Esophagus squamous epithelium (tissue), 5 donors: ENCODE measurements at places on chromosomes 12 and 14.

DNA sequence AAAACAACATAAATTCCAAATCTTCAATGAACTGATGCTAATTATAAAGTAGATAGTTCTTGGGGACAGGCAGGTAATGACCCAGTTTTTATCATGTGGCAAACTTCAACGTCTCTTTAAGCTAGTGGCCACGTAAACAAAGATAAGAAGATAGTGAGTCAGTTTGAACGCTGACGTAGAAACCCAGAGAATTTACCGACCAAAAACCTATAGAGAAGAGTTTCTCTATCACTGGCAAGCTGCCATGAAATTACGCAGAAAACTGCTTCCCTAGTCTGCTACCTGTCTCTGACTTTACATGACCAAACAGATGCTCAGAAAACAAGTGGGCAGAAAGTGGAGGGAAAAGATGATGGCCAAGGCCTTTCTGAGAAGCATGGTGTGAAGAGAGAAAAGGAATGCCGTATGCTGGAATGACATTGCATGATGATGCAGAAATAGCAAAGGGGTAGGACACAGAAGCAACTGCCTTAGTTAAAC lies 136.3 kb downstream of the ITPR2 start:
- DNase-seq, result no peak

GRCh38 chr12:90794212-90794611 lies 160.8 kb downstream of the CCER1 start:
- DNase-seq, result no peak

- DNase-seq, result no peak
Measured at GRCh38 chr14:74049876-74050495, 30.8 kb downstream of the BBOF1 start.

GRCh38 chr12:92955997-92956663 lies 27.0 kb upstream of the EEA1 start:
- DNase-seq, result no peak

- no peak for DNase-seq
Measured at GRCh38 chr14:98456231-98456630, 815.8 kb downstream of the BCL11B start.

DNA sequence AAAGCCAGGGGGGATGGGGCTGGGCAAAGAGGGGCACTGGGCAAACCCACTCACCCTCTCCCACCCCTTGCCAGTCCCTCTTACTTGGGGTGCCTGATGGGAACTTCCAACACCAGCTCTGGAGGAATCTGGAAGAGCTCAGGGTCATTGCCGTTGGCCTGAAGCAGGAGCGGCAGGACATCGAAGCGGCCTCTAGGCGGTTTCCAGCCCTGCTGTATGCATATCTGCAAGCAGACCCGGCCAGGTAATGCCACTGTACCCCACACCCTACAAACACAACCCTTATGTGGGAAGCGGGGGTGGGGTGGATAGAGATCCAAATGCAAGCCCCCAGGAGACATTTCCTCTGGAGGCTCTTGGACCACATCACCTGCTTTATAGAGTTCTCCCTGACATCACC lies 83.6 kb downstream of the NOS1 start:
- DNase-seq, result no peak

DNA sequence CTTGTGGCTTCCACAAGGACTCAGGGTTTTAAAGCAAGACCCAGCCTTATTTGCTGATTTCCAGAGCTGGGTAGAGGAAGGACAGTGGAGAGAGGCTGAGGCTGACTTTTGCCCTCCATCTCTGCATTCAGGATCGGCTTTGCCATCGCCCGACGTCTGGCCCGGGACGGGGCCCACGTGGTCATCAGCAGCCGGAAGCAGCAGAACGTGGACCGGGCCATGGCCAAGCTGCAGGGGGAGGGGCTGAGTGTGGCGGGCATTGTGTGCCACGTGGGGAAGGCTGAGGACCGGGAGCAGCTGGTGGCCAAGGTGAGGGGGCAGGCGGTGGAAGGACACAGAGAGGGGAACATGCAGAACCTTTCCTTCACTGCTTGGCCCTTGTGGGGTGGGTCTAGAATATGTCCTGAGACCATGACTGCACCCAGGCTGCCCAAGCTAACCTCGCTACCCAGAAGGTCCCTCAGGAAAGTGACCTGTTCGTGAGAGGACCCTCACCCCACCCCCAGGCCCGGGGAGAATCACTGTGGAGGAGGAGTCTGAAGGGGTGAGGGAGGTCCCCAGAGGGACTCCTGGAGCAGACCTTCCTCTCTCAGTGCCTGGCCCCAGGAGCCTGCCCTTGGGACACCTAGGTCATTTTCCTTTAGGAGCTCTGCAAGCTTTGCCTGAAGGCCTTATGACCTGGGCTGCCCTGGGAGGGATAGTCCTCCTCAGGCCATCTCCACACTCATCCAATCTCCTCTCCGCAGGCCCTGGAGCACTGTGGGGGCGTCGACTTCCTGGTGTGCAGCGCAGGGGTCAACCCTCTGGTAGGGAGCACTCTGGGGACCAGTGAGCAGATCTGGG lies 3.1 kb downstream of the DHRS2 start:
- DNase-seq, result no peak

DNA sequence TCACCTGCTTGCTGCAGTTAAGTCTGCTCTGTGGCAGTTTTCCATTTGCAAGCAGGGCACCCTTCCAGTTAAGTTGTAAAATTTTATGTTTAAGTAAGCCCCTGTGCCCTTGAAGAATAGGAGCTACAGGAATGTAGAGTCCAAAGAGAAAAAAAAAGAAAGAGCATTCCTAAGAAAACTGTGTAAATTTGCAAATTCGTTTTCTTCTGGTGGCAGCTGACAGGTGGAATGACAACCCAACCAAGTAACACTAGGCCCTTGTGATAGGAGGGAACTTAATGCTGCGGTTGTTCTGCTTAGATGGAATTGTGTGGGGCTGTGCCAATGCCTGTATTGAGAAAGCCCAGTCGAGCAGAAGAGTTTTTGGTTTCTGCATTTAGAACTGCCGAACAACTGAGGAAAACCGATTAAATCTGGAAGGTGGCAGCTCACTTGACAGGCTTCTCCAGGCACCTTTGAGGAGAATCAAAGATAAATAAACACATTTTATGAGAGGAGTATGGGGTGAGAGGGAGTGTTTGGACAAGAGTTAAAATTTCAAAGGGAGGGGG lies 280.0 kb downstream of the RAD51B start:
- no peak for DNase-seq

- no peak for DNase-seq
Measured at GRCh38 chr14:79334272-79334671, 877.0 kb downstream of the DIO2 start.

DNA sequence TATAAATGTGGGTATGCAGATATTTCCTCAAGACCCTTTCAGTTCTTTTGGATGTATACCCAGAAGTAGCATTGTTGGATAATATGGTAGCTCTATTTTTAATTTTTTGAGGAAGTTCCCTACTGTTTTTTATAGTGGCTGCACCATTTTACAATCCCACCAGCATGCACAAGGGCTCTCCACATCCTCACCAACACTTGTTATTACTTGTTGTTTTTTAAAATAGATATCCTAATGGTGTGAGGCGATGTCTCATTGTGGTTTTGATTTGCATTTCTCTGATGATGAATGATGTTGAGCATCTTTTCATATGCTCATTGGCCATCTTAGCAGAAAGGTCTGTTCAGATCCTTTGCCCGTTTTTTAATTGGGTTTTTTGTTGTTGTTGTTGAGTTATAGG lies 47.1 kb downstream of the DIP2B start:
- no peak for DNase-seq

GRCh38 chr12:47082283-47082682 lies 2.5 kb upstream of the AMIGO2 start:
- no peak for DNase-seq

GRCh38 chr12:75646329-75647210 lies 135.2 kb upstream of the KRR1 start:
- no peak for DNase-seq

DNA sequence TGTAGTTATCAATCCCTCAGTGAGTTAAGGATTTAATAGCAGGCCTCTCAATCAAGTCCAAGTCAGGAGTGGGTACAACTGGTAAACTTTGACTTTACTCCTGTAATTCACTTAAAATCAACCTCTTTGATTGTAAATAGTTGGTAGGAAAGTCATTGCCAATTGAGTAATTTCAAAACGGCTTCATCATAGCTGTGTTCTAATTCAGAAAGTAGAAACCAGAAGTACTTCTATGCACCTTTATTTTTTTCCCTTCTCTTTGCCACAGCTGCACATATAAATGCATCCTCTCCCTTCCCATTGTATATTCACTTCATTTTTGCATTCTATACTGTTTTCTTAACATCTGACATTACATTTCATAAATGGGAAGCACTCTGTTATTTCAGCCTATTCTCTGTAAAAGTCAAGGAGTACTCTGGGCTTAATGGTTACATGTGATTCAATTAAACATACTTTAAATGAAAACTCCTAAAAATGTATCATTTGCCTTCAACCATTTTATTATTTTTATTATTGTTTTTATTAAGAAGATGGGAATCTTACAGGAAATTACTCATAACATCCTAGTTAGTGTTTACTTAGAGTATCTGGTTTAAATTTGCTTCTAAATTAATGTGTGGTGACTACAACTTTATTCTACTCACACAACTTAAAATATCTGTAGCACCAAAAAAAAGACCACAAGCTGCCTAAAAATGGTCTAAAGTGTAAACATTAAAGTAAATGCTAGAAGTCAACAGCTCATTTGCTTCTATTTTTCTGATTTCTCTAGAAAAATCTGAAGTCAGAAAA lies 171.2 kb downstream of the CEP128 start:
- DNase-seq, result no peak

DNA sequence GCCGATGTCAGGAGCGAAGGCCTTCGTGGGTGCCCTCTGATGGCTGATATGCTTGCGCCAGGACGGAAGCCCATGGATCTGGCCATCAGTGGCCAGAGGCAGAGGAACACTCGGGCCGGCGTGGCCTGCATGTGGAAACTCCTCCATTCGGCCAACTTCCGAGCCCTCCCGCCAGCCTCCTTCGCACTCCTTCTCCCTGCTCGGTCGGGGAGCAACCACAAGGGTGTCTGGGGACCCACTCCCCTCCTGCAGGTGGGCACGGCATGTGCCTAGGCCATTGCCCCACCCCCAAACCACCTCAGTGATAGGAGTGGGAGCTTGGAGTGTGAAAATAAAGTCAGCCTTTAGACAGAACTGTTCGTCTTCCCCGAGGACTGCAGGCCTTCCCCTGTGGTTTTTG lies 231.3 kb downstream of the BCL11B start:
- no peak for DNase-seq

GRCh38 chr12:68772714-68773113 lies 26.7 kb downstream of the SLC35E3 start:
- no peak for DNase-seq

DNA sequence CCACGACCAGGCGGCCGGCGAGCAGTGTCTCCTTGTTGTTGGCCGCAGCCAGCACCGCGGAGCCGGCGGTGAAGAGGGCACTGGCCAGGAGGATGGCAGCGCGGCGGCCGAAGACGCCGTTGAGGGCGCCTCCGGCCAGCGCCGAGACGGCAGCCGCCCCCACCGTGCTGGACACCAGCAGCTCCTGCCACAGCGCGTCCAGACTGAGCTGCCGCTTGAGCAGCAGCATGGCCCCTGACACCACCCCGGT lies 691 bp downstream of the SLC2A13 start:
- no peak for DNase-seq

DNA sequence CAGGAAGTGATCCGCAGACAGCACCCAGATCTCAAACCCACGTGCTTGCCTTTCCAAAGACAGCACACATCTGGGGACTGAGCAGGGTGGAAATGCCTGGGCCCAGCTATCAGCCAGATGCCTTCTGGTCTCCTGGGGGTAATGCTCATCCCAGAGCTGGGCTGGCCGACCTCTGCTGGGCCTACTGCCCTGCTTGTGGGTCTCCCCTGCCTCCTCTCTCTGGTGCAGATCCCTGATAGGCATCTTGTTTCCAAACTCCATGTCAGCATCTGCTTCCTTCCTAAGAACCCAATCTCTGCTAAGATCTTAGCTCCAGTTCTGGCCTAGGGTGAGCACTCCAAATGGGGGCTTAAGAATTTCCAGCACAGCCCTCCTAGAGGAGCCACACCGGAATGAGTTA lies 1043.0 kb downstream of the VRK1 start:
- DNase-seq, result no peak

GRCh38 chr12:49428793-49429192 lies 61.5 kb downstream of the SPATS2 start:
- no peak for DNase-seq

- DNase-seq, result no peak
Measured at GRCh38 chr12:109393437-109394345, 46.0 kb downstream of the MYO1H start.

- DNase-seq, result no peak
Measured at GRCh38 chr12:28767836-28768348, 381.2 kb upstream of the FAR2 start.

GRCh38 chr14:22506778-22507351 lies 82.2 kb downstream of the DAD1 start:
- DNase-seq, result no peak
